Stimulated activated CD4-positive, alpha-beta T cell treated with anti-CD3 and anti-CD28 coated beads, Interleukin-2, amount 100 ng/mL, for 24 hours (primary cell): ENCODE measurements at places on chromosomes 3 and 15.
A peak's percentile ranks its signal among the peaks of the same experiment; 100 is the strongest.

DNA sequence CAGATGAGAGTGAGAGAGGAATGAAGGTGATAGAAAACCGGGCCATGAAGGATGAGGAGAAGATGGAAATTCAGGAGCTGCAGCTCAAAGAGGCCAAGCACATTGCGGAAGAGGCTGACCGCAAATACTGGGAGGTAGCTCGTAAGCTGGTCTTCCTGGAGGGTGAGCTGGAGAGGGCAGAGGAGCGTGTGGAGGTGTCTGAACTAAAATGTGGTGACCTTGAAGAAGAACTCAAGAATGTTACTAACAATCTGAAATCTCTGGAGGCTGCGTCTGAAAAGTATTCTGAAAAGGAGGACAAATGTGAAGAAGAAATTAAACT lies 88.9 kb downstream of the EOMES start:
- no peak for DNase-seq

DNA sequence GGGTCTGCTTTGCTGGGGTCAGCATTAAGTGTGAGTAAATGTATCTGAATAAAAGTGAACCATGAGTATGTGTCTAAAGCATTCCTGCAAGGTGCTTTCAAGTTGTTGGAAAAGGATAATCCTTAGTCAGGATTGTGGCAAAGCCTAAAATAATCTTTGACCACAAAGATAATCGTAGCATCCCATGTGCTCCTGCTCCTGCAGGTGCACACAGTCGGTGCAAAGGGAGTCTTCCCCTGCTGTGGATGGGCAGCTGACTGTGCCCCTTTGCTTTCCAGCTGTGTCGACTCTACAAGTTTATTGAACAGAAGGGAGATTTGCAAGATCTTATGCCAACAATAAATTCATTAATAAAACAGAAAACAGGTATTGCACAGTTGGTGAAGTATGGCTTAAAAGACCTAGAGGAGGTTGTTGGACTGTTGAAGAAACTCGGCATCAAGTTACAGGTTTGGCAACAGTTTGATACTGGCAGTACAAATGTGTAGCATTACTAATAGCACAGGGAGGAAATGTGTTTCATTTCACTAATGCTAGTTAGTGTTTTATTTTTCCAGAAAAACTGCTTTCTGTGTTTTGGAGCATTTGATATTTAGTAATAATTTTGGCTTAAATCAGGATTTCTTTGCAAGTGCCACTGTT lies 22.6 kb downstream of the SRP14 start:
- DNase-seq: no peak

DNA sequence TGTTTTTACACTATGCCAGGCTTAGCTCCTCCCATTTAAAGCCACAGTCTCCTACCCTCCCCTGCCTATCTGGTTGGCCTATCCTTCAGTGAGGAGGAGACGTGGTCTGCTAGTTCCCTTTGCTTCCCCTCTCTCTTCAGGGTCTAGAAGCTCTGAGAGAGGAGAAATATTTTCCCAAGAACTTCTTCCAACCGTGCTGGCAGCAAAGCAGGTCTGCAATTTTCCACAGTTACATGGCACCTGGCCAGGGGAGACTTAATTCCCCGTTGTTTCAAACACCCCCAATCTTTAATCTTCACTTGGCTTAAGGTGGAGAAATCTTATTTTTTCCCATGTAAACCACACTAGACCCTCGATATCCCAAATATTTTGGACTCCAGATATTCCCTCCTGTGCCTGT lies 149.5 kb upstream of the MCTP2 start:
- DNase-seq: no peak

GRCh38 chr15:75171408-75171807 lies 30.3 kb upstream of the C15orf39 start:
- DNase-seq: no peak

GRCh38 chr3:118828351-118828750 lies 206.3 kb downstream of the IGSF11 start:
- no peak for DNase-seq

DNA sequence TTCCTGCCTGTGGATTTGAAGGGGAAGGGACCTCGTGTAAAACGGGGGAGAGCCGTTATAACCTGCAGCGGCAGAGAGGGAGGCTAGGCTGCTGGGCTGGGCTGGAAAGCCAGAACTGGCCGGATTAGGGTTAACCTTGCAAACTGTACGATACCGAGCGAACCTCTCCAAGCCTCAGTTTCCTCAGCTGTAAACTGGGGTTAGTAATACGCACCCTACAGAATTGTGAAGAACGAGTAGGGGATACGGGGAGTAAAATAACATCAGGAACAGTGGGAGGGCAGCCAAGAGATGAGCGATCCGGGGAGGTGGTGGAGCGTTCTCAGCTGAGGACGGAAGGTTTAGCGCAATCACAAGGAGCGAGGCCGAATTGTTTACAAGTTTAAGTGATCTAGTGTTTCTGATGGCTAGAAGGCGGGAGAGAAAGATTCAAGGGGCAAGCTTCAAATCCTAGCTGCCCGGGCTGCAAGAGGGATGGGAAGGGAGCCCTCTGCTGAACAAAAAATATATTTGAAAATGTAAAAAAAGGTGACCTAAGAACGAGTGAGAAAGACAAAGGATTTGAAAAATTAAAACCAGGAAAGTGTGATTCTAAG lies 768 bp upstream of the SEMA5B start:
- DNase-seq: peak; percentile 8

- no peak for DNase-seq
These were observed 539.1 kb upstream of the ROBO2 start for GRCh38 chr3:76500746-76501275.

DNA sequence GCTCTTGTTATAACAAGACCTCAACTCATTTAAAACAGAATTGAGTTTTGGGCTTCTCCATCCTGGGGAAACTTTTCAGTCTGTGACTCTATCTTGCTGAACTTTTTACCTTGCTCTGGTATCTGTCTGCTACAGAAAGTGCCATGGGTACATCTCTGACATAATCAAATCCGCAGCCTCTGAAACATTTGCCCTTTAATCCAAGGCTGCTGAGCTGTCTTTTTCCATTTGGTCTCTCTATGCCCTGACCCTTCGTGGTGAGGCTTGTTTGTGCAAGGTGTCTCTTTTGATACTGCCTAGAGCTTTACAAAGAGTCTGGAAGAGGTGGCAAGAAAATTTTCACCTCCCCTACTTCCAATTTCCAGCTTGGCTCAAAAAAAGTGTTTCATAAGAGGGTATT lies 11.3 kb downstream of the TMEM108 start:
- no peak for DNase-seq
